ENCODE measurements at places on chromosomes 16 and 17.

GRCh38 chr17:72119873-72120641 is 763 bp upstream of the SOX9 start:
- DNase-seq, result no peak

GRCh38 chr17:75371339-75371738 is 34.1 kb downstream of the GRB2 start:
- peak; percentile 27 for DNase-seq

DNA sequence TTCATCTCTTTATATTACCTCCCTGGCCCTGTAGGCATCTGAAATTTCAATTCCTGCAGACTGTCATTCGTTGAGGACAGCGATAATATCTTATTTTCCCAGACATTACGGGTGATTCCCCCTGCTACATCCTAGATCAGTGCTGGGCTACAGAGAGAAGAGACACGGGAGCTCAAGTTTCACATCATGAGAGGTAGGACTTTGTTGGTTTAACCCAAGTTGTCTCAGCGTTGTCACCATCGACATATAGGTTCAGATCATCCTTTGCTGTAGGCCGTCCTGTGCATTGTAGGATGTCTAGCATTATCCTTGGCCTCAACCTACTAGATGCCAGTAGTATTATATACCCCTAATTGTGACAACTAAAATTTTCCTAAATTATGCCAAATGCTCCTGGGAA is 19.3 kb downstream of the MT1X start:
- no peak for DNase-seq

GRCh38 chr16:67456391-67457081 is 24.4 kb downstream of the ATP6V0D1 start:
- DNase-seq, result no peak

- peak; percentile 83 for DNase-seq
Measured at GRCh38 chr17:67376737-67377487, at the start of gene PITPNC1. TSS of gene PITPNC1 (plus strand) at chr17:67377281.

- DNase-seq, result no peak
Measured at GRCh38 chr17:82865774-82866395, 26.1 kb upstream of the ZNF750 start.

- no peak for DNase-seq
Measured at GRCh38 chr16:50960517-50961202, 190.4 kb downstream of the SALL1 start.

- no peak for DNase-seq
Measured at GRCh38 chr17:39271546-39271945, 45.8 kb upstream of the STAC2 start.

- DNase-seq, result no peak
Measured at GRCh38 chr17:33024688-33025486, 33.2 kb downstream of the SPACA3 start.

- DNase-seq, result no peak
Measured at GRCh38 chr16:1156055-1156982, 3.4 kb downstream of the CACNA1H start.

DNA sequence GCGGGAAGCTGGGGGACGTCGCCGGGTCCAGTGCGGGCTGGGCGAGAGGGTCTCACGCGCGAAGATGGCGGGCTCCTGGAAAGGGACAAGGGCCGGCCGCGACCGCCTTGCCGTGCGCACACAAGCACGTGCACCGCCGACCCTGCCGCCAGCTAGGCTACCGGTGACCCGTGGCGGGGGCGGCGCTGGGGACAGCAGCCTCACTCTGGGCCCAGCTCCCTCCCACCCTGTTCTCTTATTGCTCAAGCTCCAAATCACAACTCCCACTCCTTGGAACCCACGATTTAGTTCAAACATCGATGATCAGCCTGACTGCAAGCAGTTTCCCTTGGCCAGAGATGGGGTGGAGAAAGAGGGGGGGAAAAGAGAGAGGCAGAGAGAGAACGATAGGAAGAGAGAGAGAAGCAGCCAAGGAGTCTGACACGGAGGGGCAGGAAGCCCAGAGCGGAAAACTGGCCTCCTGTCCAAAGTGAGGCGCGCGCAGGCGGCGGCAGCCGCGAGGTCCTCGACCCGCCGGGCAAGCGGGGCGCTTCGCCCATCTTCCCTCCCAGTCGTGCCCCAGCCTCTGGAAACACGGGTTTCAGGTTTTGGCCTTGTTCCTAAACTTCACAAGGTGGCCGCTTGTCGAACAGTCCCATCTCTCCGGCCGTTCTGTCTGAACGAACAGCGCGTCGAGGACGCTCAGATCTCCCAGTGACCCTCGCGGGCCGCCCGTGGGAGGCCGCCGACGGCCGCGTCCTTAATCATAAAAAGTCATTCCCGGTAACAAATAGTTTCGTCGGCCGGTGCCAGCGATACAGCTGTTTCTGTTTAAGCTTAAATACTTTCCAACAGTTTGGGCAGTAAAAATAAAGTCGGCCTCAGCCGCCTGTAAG is 1.7 kb upstream of the CBX8 start:
- DNase-seq, result no peak

GRCh38 chr17:56845934-56846333 is 12.0 kb downstream of the DGKE start:
- no peak for DNase-seq

GRCh38 chr17:37103231-37103630 is 154.5 kb downstream of the AATF start:
- no peak for DNase-seq

- DNase-seq, result no peak
Measured at GRCh38 chr17:35645923-35646322, 58.8 kb downstream of the AP2B1 start.

- DNase-seq, result no peak
Measured at GRCh38 chr16:85555719-85556455, 57.2 kb upstream of the GSE1 start.

GRCh38 chr16:86443508-86444147 is 66.7 kb upstream of the FOXF1 start:
- DNase-seq, result no peak

DNA sequence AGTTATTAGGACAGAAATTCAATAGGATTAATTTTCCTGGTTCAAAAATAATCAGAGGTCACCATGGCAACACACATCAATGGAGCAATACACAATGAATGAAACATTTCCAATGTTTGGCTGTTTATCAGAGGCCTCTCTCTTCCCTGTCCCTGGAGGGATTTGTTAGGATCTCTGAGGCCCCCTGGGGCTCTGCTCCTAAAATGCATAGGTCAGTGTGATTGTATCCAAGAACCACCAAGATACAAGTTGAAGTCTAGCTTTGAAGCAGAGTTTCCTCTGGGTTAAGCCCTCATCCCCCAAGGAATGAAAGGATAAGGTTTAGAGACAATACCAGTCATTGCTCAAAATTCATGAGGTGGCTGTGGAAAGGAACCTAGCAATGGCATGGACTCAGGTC is 561.2 kb upstream of the C16orf82 start:
- DNase-seq, result no peak

- DNase-seq, result no peak
Measured at GRCh38 chr16:89827383-89828198, 684 bp upstream of the SPIRE2 start.

DNA sequence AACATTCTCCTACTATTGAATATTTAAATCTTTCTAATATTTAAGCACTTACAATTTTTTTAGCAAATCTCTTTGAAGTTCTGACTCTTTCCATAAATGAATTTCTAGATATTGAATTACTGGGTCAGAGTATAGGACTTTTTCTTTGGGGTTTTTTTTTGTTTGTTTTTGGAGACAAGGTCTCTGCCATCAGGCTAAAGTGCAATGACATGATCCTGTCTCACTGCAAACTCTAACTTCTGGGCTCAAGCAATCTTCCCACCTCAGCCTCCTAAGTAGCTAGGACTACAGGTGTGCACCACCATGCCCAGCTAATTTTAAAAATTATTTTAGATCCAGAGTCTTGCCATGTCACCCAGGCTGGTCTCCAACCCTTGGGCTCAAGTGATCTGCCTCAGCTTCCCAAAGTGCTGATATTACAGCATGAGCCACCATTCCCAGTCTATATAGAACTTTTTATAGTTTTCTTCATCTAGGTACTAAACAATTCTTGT is 24.9 kb downstream of the PIGL start:
- no peak for DNase-seq

- DNase-seq, result no peak
Measured at GRCh38 chr16:66342294-66342900, 24.1 kb upstream of the CDH5 start.

DNA sequence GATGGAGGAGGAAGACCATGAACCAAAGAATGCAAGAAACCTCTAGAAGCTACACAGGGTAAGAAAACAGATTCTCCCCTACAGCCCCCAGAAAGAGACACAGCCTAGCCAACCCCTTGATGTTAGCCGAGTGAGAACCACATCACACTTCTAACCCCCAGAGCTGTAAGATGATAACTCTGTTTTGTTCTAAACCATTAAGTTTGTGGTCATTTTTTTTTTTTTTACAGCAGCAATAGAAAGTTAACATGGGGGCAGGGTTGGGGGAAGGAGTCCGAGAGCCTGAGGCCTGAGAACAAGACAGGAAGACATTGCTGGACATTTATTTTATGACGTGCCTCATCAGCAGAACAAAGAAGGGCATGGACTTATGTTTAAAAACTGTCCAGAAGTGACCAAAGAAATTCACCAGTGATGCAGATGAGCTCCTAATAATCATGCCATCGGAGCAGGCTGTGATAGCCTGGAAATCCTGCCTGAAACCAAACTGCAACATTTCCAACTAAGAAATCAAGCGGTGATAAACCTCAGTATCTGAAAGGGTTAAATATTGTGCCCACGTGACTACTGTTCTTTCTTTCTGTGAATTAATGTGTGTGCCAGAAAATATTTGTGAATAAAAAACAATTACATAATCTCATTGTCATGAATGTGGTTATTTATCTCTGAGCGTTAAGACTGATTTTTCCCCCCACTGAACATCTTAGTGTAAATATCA is 1.1 kb downstream of the ABCA9 start:
- DNase-seq, result no peak

DNA sequence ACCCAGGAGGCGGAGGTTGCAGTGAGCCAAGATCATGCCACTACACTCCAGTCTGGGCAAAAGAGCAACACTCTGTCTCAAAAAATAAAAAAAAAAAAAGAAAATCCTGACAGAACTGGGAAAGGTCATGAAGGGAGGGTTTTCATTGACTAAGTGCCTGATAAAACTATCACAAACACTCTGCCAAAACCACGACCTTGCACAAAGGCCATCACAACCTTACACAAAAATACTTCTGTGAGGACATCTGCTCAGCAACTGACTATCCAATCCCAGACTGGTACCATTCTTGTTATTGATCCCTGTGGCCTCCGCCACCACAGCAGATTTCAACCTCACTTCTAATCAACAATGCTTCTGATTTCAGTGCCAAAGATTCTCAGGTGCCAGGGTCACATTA is 40.1 kb downstream of the MPHOSPH6 start:
- no peak for DNase-seq

DNA sequence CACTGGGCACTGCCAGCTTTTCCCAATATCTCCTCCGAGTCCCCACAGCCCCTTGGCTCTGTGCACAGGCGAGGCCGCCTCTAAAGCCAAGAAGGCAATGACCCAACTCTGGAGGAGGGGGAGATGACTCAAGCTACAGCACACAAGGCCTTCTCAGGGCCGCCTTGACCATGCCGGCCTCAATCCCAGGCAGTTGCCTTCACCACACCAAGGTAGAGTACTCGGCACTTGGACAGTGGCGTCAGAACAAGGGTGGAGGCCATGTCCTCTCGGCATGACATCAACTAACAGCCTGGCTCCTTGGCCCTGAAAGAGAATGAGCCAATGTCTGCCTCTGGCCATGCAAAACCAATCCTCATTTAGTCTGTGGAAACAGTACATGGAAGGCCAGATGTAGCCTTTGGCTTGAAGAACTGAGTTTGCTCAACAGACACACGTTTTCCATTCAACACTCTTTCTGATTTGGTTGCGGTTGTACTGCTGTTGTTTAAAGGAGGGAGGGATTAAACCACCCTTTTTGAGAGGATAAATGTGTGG is 139.6 kb downstream of the XYLT1 start:
- no peak for DNase-seq

DNA sequence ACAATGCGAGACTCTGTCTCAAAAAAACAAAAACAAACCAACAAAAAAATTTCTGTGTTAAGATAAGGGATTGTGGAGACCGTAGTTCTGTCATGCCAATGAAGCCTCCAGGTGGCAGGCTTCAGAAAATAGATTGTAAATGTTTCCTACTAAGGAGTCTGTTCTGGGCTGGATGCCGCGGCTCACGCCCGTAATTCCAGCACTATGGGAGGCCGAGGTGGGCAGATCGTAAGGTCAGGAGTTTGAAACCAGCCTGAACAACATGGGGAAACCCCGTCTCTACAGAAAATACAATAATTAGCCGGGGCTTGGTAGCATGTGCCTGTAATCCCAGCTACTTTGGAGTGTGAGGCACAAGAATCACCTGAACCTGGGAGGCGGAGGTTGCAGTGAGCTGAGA is 4.4 kb upstream of the SNX29 start:
- DNase-seq, result peak; percentile 8

DNA sequence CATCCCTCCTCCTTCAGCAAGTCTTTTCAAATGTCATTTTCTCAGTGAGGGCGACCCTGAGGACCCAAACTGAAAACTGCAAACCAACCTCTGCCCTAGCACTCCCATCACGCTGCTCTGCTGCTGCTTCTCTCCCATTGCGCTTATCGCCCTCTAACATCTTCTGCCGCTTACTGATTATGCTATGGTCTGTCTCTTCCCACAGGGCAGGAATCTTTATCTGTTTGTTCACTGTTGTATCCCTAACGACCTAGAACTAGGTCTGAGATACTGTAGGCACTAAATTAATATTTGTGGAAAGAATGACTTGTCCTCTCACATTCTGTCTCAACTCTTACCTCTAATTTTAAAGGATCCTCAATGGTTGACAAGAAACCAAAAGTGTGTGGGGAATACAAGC is 12.5 kb downstream of the ZSCAN32 start:
- no peak for DNase-seq

DNA sequence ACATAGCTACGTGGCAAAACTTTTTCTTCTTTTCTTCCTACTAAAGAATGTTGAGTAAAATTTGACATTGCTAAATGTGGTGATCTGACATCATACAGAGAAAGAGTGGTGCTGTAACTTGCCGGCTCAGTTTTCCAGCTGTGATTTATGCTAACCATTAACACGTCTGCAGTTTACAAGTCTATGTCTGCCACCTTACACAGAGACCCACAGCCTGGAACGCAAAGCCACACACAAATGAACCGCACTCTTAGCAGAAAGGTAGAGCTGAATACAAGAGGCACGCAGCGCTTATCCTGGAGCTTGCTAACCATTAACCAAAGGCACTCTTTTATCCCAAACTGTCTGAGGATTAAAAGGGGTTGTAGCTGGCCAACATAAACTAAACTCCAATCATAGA is 31.9 kb downstream of the CACNG1 start:
- DNase-seq, result no peak

DNA sequence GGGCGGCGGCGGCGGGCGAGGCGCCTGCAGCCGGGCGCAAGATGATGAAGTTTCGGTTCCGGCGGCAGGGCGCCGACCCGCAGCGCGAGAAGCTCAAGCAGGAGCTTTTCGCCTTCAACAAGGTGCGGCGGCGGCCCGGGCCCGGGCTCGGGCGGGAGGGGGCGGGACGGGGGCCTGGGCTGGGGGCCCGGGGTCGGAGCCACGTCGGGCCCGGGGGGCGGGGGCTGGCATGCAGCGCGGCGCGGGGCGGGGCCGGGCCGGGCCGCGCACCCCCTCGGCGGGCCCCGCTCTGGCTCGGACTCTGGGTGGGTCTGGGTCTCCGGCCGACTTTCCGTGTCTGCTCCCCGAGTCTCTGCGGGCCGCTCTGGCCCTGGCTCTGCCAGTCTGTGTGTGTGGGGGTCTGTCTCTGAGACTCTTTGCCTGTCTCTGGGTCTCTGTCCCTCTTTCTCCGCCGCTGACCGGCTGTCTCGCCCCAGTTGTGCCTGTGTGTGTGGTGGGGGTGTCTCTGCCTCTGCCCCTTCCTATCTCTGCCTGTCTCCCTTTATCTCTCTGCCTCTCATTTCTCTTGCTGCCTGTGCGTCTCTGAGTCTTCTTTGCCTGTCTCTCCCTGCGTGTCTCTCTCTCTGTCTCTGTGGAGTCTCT is 328 bp downstream of the LLGL1 start:
- DNase-seq, result no peak

Data from CD4-positive, CD25-positive, alpha-beta regulatory T cell (primary cell).